ENCODE measurements at places on chromosomes 6 and 20. TPM values are rescaled to one million over a fixed set of nuclear protein-coding genes. Genes with fewer than 3 reads are reported as not detected.

NEU1 gene
- polyA plus RNA-seq = 27.9 TPM

AAR2 gene
- polyA plus RNA-seq = 29.5 TPM

- no peak for DNase-seq
Measured at GRCh38 chr6:35139924-35140638, 1.1 kb downstream of the TCP11 start.

DNA sequence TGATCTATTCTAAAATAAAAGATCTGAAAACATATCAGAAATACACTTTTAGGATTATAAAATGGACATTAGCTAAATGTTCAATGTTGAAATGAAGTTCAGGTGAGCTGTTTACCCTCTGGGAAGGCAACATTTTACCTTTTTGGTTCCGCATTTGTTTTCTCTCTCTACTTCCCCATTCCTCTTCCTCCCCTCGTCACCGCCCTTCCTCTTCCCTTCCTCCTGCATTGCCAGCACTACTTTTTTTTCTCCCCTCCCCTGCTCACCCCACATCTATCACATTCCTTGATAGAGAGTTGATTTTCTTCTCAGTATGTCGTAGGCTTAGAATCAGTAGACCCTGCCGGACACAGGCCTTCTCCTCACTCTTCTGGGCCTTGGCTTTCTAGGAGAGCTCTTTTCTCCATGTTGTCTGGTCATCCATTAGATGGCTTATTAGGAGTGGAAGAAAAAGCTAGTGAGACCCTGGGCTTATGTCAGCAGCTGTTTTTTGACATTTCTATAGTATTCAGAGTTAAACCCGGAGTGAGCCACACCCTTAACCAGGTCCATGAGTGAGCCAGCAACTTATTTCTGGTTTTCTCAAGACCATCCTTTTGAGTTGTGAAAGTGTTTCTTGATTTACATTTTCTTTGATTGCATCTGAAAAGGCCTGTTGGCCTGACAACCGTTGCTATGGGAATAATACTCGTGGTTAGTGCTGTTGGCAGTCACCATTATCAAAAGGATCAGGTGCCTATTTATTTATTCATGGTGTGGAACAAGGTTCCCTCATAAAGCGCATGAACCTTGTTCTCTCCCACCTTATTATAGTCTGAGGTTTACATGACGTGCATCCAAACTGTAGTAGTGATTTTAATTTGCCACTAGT is 90.9 kb downstream of the DTD1 start:
- DNase-seq = no peak

- DNase-seq = no peak
Measured at GRCh38 chr6:117591405-117591804, 10.9 kb downstream of the GOPC start.

DNA sequence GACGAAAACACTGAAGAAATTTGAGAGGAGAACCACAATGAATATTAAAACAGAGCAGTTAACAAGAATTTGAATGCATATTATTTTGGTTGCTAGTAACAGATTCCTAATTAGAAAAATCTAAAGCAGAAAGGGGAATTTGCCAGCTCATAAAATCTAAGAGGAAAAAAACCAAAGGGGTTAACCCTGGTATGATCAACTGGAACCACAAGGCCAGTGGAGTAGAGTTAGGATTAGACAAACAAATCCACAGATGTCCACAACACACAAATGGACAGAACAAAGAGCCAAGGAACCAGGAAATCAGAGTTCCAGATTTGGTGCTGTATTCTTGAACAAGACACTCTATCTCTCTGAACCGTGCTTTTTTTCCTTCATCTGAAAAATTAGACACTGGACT is 195.0 kb downstream of the TASP1 start:
- DNase-seq = no peak

MAS1 gene
- not detected for polyA plus RNA-seq

FKBP1C gene
- 2.9 TPM for polyA plus RNA-seq

GRCh38 chr6:132168961-132169360 is 217.8 kb upstream of the CCN2 start:
- DNase-seq = no peak

KPNA5 gene
- 3.1 TPM for polyA plus RNA-seq

- DNase-seq = no peak
Measured at GRCh38 chr20:49446808-49447207, 35.7 kb downstream of the KCNB1 start.

- DNase-seq = no peak
Measured at GRCh38 chr6:38352636-38353035, 287.1 kb downstream of the BTBD9 start.

DNA sequence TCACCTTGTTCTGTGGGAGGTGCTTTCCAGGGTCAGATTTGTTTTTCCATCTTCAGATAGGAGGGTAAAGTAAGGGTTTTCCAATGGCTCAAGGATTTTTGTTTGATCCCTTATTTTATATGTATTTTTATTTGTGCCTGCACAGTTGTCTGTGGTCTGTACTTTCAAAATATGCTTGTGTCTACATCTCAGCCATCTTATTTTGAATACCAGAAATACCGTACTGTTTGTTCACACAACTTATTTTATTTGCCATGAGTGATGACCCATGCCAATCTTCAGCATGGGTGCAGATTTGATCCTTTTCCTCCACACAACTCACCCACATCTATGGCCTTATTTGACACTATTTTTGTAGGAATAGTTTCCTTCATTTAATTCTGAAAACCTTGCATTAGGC is 72.2 kb upstream of the PTCHD4 start:
- no peak for DNase-seq

GRCh38 chr20:33687370-33687915 is 1.3 kb upstream of the E2F1 start:
- DNase-seq = no peak

GRCh38 chr6:158619922-158620801 is 24.4 kb downstream of the DYNLT1 start:
- DNase-seq = no peak

- no peak for DNase-seq
Measured at GRCh38 chr6:157412791-157413190, 31.8 kb downstream of the ZDHHC14 start.

GRCh38 chr6:1701668-1702353 is 92.1 kb downstream of the FOXC1 start:
- DNase-seq = no peak

CASS4 gene
- not detected for polyA plus RNA-seq

DNA sequence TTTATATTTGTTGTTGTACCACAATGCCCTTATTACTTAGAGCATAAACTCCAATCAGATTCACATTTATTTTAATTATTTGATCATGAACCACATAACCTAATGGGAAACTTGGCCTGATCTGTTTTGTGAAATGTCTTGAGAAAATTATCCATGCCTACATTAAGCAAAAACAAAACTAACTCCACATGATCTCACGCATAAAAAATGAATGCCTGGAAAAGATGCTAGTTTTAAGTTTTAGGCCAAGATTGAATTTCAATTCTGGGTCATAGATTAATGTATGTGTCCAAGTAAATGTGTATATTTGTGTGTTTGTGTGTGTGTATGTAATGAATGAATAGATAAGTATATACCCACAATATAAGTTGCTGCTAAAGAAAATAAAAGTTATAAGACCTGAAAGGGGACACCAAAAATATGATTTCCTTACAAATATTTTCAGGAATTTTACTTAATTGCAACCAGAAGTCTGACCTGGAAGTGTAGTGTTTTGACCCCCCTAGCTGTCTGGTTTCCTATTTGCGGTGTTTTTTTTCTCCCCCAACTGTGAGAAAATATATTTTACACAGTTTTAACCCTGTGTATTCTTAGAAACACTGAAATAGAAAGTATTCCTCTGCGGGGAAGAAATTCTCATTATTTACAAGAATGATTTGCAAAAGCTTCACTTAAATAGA is 97.2 kb downstream of the JAG1 start:
- no peak for DNase-seq

Data from keratinocyte (primary cell).